Mucosa of gallbladder (tissue), 1 donor: ENCODE measurements at places on chromosomes 12 and 14. TPM values are rescaled to one million over a fixed set of nuclear protein-coding genes. Genes with fewer than 3 reads are reported as not detected.

- DNase-seq = no peak
Observed at GRCh38 chr14:24966579-24966964, 83.4 kb downstream of the STXBP6 start.

DNA sequence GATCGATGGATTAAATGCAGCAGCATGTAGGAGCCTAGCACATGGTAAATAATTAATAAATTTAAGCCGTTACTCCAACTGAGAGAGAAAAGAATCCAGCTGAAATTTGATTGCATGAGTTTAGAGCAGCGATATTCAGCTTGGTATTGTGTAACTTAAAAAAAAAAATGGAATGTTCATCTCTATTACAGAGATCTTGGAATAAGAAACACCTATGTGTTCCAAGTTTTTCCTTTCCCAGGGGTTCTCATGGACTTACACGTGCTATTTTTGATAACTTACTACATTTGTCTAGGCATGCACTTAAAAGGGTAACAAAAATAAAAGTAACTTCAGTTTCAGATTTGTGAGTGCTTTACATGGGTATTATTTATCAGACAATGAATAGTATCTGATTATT, 122.8 kb downstream of the RASSF9 start:
- no peak for DNase-seq

DNA sequence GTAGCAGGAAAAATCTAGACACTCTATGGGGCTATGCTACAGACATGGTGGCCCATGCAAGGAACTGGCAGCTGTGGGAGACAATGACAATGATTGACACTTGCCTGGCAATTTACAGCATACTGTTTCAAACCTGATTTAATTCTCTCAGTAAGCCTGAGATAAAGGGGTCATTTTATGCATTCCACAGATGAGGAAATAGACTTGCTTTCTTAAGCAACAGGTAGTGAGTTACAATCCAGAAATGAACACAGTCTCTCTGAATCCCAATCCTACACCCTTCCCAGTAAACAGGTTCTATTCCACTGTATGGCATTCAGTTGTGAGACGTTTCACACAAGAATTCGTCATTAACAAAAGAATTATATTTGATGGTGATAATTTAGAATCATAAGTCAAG, 15.5 kb upstream of the PCNX1 start:
- DNase-seq = no peak

- DNase-seq = no peak
Observed at GRCh38 chr14:42027271-42027670, 420.6 kb downstream of the LRFN5 start.

Gene NXPH4
- total RNA-seq = 0.83 TPM
